Smooth muscle cell of the pulmonary artery (primary cell): ENCODE measurements at places on chromosomes 12 and 14. TPM values are rescaled to one million over a fixed set of nuclear protein-coding genes. Genes with fewer than 3 reads are reported as not detected.

The DDX51 gene
- total RNA-seq, result 6.2 and 10.0 TPM in 2 replicates

The VRK1 gene
- total RNA-seq, result 10.5 and 13.5 TPM in 2 replicates

The KRT3 gene
- total RNA-seq, result not detected in 2 replicates

The CLEC4A gene
- 0.07 and 0.89 TPM in 2 replicates for total RNA-seq

The SLC17A8 gene
- total RNA-seq, result not detected in 2 replicates
